Upper lobe of right lung (tissue), 1 donor: ENCODE measurements at places on chromosomes 13 and 19. TPM values are rescaled to one million over a fixed set of nuclear protein-coding genes. Genes with fewer than 3 reads are reported as not detected.

ZNF580 gene
- total RNA-seq = 30.7 TPM

PBX4 gene
- total RNA-seq = 3.4 TPM

CGB3 gene
- not detected for total RNA-seq

TNNI3 gene
- not detected for total RNA-seq

ERICH4 gene
- not detected for total RNA-seq

NOP53 gene
- total RNA-seq = 260 TPM

PODNL1 gene
- total RNA-seq = 2.8 TPM

LILRA5 gene
- 13.5 TPM for total RNA-seq

SYNE4 gene
- total RNA-seq = 8.1 TPM

SIGLEC10 gene
- total RNA-seq = 12.6 TPM

KLK2 gene
- not detected for total RNA-seq
